ENCODE measurements at places on chromosomes 3 and 15.

- DNase-seq, result no peak
These were observed 1.3 kb downstream of the IL17RE start for GRCh38 chr3:9903904-9904303.

DNA sequence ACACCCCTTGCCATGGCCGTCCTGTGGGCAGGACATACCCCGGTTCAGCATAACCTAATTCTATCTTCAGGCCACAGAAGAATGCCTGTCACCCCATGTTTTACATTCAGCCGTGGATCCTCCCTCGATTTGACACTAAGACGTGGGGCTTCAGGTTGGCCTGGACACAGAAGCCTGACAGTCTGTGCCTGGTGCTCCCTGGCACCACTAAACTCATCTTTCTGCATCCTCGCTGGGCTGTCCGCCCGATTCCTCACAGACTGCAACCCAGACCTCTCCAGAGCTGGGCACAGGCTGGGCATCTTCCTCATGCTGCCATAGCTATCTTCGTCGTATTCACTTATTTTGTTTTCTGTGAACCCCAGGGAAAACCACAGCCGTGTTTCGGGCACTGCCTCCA lies 117.8 kb upstream of the IQSEC1 start:
- DNase-seq, result no peak

- DNase-seq, result no peak
These were observed 128.5 kb downstream of the LMLN start for GRCh38 chr3:198088421-198088955.

DNA sequence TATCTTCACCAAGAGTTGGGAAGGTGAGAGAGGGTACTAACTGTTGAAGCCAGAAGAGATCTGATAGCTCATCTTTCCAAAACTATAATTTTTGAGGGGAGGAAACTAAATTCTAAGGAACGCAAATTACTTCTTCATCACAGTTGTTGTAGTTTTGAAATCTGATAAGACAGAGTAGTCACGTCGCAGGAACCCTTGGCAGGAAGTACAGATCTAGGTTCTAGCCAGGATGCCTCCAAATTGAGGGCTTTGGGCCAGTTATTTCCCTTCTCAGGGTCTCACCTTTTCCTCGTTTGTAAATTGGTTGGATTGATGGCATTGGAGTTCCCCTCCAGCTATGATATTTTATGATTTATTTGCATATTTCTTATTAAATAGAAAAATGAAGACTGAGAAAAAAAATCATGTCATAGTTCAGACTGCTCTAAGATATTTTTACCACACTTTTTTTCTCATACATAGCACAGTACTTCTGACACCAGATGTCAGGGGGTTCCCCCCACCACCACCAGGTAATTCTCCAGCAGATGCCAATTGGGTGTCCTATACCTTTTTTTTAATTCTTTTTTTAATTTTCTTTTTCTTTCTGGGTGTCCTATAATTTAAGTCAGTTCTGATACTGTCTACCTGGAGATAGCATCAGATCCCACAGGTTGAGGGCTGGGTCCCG lies 32.3 kb upstream of the APH1B start:
- no peak for DNase-seq

DNA sequence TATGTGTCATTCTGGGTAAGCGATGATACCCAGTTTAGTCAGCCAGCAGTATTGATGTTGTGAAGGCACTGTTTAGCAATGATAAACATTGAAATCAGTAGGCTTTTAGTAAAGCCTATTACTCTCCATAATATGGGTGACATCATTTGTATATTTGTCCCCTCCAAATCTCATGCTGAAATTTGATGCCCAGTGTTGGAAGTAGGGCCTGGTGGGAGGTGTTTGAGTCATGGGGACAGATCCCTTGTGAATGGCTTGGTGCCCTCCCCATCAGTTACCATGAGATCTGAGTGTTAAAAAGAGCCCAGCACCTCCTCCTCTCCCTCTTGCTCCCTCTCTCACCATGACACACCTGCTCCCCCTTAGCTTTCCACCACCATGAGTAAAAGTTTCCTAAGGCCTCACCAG lies 31.4 kb upstream of the FAN1 start:
- DNase-seq, result no peak

DNA sequence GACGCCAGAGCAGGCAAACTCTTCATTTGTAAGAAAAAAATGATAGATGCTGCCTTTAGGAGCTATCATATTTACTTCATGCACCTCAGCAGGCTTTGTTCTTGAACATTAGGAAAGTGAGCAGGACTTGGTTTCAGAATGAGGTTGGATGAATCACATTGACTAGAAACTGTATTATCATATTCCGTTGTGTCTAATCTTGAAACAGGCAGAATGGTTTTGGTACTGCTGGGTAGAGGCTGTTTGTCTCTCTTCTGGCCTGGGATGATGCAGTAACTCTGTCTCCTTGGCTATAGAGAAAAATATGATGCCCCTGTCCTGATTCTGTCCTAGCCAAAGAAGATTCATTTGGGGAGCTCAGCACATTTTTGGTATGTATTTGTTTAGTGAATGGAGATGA lies 344.2 kb upstream of the GRM7 start:
- DNase-seq, result no peak

DNA sequence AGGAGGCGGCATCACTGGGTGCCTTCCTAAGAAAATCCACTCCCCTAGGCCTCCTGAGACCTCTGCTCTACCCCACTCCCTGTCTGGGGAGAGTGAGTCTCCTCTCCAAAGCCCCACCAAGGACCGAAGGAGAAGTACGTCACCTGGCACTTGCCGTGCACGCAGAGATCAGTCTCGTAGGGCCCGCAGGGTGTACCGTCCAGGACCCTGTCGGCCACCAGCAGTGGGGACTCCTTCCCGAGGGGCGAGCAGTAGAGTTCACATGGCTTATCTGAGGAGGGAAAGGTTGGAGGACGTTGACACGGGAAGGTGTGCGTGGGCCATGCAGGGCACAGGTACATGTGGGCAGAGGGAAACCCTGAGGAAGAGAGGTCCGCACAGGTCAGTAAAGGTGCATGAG lies 232.9 kb downstream of the ADAMTS17 start:
- DNase-seq, result peak; percentile 87

DNA sequence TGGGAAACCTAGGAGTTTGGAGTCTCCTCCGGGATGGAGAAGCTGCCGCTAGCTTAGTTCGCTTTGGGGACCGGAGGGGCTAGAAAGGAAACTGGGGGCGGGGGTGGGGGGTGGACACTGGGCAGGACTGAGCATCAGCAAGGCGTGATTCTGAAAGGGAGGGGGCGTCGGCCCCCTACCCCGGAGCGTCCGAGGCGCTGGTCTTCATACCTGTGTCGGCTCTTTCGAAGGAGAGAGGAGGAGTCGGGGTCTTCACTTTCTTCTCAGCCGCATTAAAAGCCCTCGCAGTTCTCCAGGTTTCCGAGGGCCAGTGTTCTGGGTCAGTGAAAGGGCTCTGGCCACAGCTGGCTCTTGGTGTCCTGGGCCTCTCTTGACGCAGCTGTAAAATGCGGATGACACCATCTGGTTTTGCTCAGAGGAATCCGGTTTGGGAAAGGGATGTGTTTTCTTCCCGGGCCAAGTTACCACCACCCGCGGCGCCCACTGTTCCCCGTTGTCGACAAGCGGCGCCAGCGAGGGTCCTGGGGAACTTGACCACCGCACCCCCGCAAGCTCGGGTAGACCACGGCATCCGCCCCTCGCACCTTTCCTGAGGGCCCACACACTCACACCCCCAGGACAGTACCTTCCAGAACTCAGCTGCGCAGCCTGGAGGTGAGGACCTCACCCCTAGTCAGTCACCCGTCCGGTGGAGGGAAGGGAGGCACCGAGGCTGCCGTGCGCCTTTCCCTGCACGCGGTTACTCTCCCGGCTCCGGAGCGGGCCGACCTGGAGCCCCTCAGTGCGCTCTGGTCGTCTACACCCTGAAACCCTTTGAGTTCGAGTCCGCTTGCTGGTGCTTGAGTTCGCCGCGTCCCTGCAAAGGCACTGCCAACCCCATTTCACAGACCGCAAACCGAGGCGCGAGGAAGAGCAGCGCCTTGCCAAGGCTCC lies 660 bp downstream of the CCK start:
- no peak for DNase-seq

- DNase-seq, result no peak
These were observed 274.7 kb upstream of the CTNNB1 start for GRCh38 chr3:40924559-40925141.

GRCh38 chr3:59567661-59568060 lies 517.8 kb upstream of the CFAP20DC start:
- DNase-seq, result no peak

DNA sequence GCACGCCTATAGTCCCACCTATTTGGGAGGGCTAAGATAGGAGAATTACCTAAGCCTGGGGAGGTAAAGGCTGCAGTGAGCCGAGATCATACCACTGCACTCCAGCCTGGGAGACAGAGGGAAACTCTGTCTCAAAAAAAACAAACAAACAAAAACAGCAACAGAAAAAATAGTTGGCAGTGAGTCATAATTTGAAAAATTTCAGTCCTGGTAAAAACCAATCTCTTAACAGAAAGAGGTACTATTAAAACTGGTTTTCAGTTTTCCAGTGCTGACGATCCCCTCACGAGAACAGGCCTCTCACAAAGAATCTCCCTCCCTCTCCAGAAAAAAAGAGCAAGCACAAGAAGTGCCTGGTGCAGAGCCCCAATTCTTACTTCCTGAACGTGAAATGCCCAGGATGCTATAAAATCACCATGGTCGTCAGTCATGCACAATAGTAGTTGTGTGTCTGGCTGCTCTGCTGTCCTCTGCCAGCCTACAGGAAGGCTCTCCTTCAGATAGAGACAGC lies 22.8 kb upstream of the MAP4 start:
- DNase-seq, result no peak

DNA sequence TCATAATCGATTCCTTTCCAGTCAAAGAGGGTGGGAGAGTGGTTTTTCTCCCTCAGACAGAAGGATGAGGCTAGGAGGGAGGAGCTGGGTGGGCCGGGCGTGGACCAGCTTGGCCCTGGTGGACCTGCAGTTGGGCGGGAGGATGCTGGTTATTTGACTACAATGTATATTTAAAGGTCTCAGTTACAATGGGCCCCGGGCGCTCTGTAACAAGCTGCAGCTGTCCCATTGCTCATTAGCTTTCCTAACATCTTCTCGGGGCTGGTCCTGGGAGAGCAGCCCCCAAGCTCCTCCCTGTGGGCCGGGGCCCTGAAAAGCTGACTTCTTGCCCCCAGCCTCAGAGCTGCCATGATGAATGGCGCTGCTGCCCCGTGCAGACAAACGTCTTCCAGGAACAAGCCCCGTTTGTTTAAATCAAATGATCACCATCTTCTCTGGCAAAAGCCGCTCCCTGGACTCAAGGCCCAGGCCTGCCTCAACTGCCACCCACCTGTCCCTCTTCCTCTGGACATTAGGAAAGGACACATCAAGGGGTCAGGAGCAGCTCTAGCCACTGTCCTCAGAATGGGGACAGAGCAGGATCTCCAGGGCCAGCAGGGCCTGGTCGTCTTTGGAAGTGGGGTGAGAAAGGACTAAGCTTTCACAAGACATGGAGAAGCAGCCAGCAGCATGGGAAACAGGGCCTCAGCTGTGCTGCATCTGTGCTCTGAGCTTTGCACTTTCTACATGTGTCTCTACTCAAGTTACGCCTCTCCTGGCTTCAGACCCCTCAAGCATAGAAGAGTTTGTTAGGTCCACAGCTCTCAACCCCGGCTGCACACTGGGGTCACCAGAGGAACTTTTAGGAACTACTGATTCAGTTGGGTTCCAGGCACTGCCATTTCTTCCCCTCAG lies 38.6 kb downstream of the MAGEF1 start:
- DNase-seq, result no peak

GRCh38 chr3:98918586-98918985 lies 17.1 kb upstream of the DCBLD2 start:
- no peak for DNase-seq

DNA sequence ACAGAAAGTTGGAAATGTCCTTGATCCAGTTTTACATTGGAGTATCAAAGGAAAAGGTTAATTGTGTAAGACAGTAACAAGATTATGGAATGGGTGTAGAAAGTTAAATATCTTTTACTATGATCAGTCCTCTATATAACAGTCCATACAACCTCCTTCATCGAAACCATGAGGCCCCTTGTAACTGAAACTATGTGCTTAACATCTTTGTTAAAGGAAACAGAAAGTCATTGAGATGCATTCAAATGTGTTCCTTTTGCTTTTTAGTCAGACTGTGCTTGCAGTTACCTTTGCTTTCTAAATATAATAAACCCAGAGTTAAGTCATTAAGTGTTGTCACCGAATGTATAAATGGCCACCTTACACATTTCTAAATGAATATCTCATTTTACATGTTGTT lies 1298.5 kb downstream of the ROBO2 start:
- no peak for DNase-seq

- DNase-seq, result no peak
These were observed 64.0 kb downstream of the PDE8A start for GRCh38 chr15:85045615-85046014.

DNA sequence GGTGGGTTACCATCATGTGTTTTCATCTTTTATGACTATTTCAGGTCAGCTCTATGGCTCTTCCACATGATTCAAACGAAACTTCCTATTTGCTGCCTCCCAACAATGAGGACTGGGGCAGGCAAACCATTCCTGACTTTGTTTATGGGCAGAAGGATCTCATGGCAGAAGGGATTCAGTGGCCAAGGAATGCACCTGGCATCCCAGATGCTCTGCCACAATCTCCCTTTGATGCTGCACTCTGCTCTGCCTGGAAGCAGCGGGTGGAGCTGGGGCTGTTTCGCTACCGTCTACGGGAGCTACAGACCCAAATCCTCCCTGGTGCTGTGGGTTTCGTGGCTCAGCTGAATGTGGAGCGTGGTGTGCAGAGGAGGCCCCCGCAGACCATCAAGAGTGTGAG lies 6.8 kb downstream of the GDPGP1 start:
- no peak for DNase-seq

DNA sequence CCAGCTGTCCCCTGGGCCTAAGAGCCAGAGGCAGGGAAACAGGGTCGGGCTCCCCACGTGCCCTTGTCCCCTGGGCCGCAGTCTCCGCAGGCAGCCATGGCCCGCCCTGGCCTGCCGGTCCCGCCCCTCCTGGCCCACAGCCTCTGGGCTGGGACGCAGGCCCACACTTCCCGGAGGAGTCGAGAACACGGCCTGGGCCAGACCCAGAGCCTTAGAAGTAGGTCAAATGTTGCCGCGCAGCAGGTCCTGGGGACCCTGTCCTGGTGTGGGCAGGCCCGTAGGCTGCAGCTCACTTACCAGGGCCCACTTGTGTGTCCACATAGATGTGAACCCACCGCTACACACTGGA lies 4.3 kb upstream of the MYL3 start:
- peak; percentile 95 for DNase-seq

- no peak for DNase-seq
These were observed 228.3 kb downstream of the ABHD5 start for GRCh38 chr3:43919029-43919428.

GRCh38 chr15:48966595-48967301 lies 3.0 kb upstream of the SHC4 start:
- no peak for DNase-seq

- no peak for DNase-seq
These were observed 24.7 kb upstream of the UBE2E1 start for GRCh38 chr3:23781051-23781450.

DNA sequence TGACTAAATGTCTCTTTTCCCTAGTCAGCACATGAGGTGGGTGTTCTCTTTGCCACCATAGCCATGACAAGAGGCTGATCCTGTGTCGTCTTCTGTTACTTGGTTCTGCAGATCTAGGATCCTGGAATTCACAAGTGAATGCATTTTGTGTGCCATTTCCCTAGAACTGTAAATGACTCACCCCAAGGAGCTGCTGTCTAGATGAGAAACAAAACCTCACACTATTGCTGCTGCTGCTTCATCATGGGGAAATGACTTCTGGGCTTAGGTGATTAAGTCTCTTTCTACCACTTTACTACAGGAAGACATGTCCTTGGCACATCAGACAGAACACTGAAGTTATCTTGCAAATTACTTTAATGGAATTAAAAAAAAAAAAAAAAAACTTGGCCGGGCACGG lies 54.9 kb downstream of the SLCO3A1 start:
- no peak for DNase-seq

Data from mesenteric fat pad (tissue), 1 donor.